ENCODE measurements at places on chromosomes 5 and 9. TPM values are rescaled to one million over a fixed set of nuclear protein-coding genes. Genes with fewer than 3 reads are reported as not detected.

Gene CCL21
- 15.7 TPM for total RNA-seq

Gene LCN6
- not detected for total RNA-seq

Gene LCN15
- total RNA-seq: not detected

Gene TNC
- 30.8 TPM for total RNA-seq

Gene FOXD1
- 0.52 TPM for total RNA-seq

Gene LCN9
- total RNA-seq: not detected

Gene HTR4
- not detected for total RNA-seq
